WERI-Rb-1 (cell line): ENCODE measurements at places on chromosomes 11 and 22.

DNA sequence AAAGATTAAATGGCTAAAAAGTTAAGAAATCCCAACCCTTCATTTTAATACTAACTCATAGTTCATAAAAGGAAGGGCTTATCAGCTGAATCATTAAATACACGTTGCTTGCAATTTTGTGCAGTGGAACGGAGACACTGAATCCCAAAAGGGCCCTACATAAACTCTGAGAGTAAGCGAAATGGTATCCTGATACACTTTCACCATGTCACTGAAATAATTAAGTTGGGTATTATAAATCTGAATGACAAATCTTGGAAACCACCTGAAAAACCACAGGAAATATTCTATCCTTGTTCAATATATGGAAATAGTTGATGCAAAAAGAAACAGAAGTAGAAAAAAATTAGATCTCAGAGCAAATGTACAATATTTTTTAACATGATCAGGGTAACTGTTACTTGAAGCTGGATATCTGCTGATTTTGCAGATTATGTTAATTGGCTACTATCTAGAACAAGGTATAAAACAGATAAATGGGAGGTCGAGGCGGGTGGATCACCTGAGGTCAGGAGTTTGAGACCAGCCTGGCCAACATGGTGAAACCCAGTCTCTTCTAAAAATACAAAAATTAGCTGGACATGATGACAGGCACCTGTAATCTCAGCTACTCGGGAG is 55.1 kb downstream of the MAML2 start:
- no peak for DNase-seq

DNA sequence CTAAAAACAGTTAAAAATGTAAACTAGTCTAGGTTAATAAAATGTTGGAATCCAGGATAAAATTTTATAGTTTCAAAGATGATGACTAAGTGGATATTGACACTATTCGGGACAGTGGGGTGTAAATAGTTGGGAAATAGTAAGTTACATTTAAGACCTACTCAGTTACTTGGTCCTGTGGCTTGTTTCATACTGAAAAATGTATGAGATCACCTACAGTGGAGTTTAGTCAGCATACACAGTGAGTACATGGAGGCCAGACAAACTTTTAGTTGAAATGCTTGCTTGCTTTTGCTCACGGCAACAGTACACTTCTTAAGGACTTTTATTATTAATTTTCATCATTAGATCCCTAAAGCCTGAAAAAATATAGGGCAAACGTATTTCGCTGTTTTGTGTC is 16.1 kb downstream of the TRIM22 start:
- no peak for DNase-seq

DNA sequence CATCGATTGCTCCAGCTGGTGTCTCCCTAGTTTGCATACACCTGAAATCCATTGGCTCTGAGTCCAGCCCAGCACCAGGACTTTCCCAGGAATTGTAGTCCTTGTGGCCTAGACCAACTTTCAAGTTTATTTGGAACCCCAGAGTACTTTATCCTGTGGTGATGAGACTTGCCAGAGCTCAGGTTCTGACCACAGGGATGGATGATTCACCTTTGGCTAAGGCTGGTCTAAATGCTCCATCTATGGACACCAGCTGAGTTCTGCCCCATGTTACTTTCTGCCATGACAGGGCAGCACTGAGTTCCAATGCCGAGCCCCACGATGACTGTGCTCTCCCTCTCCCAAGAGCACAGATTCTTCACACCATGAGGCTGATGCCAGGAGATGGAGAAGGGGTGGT is 17.3 kb upstream of the INSC start:
- DNase-seq: no peak

GRCh38 chr11:18526521-18527296 is at the start of gene TSG101:
TSS of gene TSG101 (minus strand) at chr11:18526942. CDS start at chr11:18526816, 126 bp downstream.
- DNase-seq: peak; percentile 96

DNA sequence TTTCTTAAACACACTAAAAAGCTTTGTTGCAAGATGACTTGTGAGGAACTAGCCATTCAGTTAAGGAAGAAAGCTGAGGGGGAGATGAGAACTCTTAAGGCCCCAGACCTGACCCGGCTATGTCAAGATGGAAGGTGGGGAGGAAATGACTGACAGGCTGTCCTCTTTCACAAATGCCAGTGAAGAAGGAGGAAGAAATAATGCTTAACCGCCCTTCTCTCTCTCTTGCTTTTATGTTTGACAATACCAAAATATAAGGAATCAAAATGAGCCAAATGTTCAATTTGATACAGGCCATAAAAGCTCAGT is 87.4 kb downstream of the AMBRA1 start:
- no peak for DNase-seq

DNA sequence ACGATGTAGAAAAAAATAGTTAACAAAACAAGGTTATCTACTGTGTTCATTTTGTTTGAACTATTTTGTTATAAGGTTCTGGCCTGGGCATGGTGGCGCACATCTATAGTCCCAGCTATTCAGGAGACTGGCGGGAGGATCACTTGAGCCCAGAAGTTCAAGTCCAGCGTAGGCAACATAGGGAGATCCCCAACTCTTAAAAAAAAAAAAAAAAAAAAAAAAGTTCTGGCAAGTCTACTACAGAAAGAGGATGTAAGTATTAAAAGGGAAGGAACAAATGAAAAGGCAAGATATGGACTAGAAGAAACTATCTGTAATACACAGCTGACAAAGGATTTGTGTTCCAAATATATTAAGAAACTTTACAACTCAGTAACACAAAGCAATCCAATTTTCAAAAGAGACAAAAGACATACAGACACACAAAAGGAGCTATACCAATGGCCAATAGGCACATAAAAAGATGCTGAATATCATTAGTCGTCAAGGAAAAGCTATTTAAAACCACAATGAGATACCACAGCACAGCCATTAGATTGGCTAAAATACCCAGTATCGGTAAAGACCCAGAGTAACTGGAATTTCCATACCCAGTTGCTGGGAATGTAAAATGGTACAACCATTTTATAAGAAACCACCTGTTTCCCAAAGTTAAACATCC is 27.4 kb downstream of the RRAS2 start:
- DNase-seq: no peak

DNA sequence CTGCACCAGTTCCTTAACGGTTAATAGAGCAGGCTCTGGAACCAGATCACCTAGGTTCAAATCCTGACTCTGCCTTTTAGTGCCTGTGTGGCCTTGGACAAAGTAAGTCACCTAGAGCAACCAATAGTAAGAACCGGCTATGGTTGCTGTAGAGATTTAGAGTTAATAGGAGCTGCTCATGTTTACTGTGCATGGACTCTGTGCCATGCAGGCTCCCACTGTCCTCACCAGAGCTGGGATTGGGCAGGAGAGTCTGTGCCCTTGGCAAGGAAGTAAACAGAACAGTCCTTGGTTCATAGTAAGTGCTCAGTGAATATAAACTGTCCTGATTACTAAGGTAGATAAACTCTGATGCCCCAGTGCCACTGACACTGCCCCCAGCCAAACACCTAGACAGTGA is 1.4 kb upstream of the TP53I11 start:
- DNase-seq: no peak

DNA sequence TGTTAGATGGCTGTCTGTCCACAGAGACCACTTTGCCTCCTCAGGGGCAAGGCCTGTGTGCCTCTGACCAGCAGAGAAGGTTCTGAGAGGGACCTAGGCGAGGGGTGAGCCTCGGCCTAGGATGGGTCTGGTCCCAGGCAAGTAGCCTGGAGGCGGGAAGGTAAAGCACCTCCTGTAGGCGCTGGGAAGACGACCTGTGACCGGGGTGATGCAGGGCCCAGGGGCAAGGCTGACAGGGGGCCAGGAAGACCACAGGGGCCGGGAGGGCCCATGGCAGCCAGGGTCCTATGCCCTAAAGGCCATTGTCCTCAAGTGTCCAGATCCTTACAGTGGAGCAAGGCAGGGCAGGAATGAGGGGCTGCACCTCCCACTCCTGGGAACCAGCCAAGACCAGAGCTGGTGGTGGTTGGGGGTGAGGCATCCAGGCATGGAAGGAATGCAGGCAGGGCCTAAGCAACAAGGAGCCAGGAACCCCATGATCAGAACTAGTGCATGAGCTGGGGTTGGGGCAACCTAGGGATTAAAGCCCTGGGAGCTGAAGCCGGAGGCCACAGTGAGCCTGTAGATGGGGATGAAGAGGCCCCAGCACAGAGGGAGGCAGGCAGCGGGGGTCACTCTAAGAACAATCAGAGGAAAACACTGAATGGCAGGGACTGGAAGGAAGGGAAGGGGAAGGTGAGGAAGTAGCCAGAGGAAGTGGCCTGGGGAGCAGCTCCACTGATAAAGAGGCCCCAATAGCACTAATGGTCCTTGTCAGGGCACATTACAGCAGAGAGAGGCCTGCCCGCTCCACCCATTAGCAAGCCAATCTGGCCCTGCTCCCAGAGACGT is 32.9 kb upstream of the KLHL35 start:
- DNase-seq: peak; percentile 41

DNA sequence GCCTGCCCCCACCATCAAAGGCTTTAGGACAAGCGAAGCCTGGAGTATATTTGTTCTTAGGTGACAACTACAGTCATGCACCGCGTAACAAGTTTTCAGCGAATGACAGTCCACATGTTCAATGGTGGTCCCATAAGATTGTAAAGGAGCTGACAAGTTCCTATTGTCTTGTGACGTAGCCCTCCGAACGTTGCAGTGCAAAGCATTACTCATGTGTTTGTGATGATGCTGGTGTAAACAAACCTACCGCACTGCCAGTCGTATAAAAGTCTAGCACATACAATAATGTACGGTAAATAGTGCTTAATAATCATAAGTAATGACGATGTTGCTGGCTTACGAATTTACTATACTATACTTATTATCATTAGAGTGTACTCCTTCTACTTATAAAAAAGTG is 41.3 kb downstream of the ADAMTS15 start:
- no peak for DNase-seq

DNA sequence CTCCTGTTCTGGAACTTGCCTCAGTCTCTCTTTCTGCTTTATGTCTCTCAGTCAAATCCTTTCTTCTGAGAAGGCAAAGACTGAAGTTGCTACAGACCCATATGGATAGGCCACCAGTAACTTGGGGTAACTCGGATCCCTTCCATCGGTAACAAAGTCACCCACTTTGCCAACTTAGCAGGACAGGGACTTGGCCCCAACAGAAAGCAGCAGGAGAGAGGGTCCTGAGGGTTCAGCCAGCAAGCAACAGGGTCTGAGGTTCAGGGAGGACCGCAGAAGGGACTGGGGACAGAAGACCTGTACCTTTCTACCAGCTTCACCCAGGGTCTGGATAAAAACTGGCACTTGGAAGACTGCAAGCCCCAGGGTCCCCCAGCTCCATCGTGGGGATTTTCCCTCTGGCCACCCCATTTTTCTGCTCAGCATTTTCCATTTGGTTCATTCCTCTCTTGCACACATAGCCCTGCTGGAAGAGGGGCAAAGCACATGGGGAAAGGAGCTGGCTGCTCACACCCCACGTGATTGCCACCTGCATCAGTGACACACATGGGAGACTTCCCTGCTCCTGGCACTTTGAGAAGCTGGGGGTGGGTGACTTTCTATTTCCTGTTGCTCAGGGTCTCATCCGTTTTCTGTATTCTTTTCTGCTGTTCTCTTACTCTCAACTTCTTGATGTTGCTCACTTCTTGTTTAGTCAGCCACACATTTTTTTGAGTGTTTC is 34.6 kb upstream of the GNAZ start:
- no peak for DNase-seq

GRCh38 chr11:29214833-29215232 is 802.0 kb downstream of the KCNA4 start:
- DNase-seq: no peak

DNA sequence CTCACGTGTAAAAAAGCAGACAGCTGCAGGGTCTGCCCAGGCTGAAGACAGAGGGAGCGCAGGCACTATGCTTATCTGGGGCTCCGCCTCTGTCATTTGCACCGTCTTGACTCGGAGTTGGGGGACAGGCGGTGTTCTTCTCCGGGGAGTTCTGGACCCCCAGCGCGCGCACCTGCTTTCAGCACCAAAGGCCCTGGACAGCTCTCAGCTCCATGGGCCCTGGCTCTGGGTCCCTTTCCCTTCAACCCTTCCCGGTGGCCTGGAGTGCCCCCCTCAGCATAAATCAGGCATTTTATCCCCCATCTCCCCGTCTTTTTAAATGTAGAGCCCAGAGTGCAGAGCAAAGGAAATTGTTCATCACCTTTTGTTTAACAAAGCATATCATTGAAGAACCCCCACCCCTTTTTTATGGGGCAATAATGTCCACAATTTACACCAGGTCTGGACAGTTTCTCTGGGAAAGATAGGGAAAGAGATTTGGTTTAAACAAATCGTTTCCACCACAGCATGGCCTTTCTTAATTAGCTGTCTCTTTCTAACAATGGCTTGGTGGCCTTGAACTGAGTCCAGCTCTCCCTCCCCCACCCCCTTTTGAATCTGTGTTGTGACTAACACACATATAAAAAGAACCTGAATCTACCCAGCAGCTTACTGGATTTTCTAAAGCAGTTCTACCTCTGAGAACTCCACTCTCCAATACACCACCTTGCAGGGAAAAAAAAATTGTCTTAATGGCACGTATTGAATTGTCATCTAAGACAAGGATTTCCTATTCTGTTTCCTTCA is 1.7 kb downstream of the SEZ6L start:
- DNase-seq: peak; percentile 41

- no peak for DNase-seq
These were observed 473.1 kb downstream of the LRRC4C start for GRCh38 chr11:40986320-40986719.

GRCh38 chr11:131297441-131297840 is 73.0 kb upstream of the NTM start:
- no peak for DNase-seq

DNA sequence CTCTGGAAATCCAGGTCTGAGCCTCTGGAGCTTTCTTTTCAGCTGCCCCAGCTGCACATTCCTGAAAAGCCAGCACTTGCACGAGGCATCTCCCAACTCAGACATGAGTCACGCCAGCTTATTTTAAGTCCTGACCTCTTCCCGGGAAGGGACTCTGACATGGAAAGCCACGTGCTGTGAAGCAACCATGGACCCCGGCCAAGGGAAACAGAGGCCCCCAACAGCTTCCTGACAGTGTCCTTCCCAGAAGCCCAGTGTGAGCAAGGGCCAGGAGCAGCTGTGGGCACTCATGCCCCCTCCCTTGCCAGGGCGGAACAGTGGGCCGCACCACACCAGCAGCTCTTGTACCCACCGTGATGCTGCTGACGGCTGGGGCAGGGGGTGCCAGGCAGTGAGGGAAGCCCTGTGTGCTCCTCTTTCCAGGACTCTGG is 118.8 kb upstream of the CADM1 start:
- DNase-seq: no peak

- no peak for DNase-seq
These were observed 61.3 kb upstream of the DBX1 start for GRCh38 chr11:20221566-20221965.

- DNase-seq: peak; percentile 75
These were observed 1.1 kb upstream of the ABTB2 start for GRCh38 chr11:34358728-34359547.

DNA sequence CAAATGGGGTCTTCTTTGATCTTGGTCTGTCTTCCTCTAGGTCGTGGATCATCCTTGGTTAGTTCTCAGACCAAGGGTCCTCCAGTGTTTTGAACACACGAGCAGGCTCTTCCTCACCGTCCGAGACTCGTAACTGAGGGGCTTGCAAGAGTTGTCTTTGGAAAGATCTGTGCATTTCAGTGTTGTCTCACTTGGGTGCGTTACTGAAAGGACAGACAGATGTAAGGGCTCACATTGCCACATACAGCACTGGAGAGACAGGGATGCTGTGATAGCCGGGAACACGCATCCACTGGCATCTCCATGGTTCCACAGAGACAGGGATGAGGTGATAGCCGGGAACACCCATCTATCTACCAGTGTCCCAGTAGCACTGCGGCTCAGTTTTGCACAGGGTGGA is 15.7 kb downstream of the GLB1L2 start:
- no peak for DNase-seq

- no peak for DNase-seq
These were observed 91.7 kb downstream of the TP53I11 start for GRCh38 chr11:44858796-44859527.
